Nephron progenitor cell (in vitro differentiated cells): ENCODE measurements at places on chromosomes 3 and 15.

GRCh38 chr15:43881944-43882343 lies 55.1 kb downstream of the WDR76 start:
- DNase-seq, result no peak

GRCh38 chr3:185729337-185730055 lies 95.3 kb downstream of the IGF2BP2 start:
- DNase-seq, result no peak

- no peak for DNase-seq
These were observed 205.5 kb upstream of the MRPL3 start for GRCh38 chr3:131708241-131708640.

- no peak for DNase-seq
These were observed 46.7 kb downstream of the NKIRAS1 start for GRCh38 chr3:23869977-23870662.

DNA sequence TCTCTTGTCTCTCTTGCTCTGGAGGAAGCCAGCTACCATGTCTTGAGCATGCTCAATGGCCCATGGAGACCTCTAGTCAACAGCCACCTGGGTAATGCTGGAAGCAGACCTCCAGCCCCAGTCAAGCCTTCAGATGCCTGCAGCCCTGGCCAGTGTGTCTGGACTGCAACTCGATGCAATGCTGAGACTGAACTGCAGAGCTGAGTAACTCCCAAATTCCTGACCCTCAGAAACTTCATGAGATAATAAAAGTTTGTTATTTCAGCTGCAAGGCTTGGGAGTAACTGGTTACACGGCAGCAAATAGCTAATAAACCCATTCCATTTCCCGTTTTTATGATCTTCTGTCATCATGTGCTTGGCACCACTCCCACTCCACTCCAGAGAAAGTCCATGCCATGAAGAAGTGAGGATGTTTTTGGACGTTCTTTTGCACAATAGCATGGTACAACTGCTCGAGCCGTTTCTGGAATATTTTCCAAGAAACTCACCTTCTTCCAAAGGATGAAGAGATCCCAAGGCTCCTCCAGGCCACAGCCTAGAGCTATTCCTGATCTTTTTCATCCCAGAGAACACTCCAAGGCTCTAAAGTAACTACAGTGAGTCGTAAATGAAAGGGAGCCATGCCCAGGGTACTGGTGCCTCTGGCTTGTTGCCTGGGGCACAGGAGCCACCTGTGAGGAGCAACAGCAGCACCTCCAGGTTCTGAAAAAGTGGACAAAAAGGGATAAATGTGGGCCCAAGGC lies 72.0 kb upstream of the KLF13 start:
- no peak for DNase-seq

DNA sequence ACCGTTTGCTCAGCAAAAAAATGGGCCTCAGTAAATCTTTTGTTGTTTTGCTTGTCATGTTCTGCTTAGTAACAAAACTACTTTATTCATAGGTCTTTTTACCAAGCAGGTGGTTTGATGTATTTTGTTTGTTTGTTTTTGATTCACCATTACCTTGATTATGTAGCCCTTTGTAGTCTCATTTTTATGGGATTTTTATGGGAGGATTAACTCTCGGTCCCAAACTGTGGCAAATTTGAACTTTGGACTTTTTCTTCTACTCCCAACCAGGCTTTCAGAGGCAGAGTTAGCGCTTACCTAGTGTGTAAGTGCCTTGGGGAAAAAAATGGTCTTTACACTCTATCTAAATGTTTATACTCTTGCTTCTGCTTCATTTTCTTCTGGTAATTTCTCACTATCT lies 276.7 kb upstream of the POU1F1 start:
- DNase-seq, result no peak

DNA sequence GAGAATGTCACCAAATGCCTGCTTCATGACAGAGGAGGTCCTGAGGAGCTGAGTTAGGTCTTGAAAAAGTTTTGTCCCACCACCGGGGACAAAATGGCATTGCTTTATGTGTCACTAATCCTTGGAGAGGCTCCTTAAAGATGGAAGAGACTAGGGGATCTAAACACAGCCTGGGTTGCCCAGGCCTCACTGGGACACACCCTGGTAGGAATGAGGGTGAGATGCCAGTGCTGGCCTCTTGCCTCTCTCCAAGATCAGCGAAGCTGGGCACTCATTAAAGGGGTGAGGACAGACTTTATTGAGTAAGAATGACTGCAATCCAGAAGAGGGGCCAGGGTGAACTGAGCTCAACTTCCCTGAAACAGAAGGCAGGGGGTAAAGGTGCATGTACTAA lies 58.5 kb upstream of the KLF13 start:
- no peak for DNase-seq

- DNase-seq, result peak; percentile 85
These were observed at the start of gene LRRN1 for GRCh38 chr3:3799173-3800079. TSS of gene LRRN1 (plus strand) at chr3:3799431. CDS start at chr3:3844642, 45,211 bp downstream.

DNA sequence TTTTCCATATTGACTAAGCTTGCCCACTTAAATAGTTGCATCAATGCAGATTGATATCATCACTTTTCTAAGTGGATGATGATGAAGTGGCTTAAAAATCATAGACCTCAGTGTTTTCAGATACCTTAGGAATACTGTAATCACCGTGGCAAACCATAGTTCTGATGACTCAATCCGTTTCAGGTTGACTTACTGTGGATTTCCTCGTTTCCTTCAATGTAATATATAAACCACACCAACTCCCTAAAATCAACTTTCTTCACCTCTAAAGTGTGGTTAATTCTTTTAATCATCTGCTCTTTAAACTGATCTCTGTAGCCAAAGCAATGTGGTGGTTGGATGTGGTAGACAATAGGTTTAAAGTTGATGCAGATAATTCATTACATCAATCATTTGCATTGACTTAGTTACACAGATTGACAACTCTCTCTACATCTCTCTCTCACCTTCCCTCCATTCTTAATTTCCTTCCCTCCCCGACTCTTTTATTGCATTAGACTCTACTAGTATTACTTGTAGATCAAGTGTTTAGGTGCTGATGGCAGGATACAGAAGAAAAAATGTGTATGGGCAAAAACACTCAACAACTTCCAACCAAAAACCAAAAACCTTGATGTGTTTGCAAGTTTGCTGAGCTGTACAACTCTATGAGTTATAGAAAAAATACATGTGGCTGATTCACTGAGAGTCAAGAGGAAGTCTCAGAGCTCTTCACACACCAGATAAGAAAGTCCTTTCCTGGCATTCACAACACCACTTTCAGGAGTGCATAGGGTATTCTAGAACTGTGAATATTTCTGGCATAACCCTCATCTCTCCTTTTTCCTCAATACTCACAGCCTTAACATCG lies 243.5 kb downstream of the NFKBIZ start:
- DNase-seq, result no peak

GRCh38 chr3:62601238-62602070 lies 228.1 kb upstream of the FEZF2 start:
- no peak for DNase-seq

DNA sequence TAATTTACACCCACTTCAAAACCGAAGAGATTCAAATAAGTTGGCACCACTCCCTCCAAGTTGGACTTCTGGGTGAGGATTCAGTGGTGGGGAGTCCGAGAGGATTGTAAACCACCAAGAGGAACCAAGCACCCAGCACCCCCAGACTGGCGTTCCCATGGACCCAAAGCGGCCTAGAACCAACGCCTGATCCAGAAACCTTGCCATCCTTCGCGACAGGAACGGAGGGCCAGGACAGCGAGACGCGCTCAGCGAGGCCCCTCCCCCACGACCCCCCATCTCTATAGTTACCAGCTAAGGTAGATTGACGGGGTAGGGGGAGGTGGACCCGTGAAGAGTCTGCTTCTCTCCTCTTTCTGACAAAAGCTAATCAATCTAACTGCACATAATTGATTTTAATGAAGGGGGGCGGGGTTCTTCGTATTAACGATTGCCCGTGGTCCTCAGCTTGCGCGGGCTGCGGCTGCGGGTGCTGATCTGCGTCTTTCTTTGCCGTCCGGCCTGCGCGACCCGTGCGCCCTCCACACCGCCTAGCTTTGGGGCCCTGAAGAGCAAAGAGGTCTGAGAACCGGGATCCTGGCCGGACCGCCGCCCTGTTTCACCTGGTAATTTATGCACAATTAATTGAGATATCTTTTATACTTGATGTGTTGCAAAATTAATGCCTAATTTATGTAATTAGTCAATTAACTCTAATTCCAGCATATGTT lies 10.9 kb upstream of the FOXB1 start:
- DNase-seq, result no peak

DNA sequence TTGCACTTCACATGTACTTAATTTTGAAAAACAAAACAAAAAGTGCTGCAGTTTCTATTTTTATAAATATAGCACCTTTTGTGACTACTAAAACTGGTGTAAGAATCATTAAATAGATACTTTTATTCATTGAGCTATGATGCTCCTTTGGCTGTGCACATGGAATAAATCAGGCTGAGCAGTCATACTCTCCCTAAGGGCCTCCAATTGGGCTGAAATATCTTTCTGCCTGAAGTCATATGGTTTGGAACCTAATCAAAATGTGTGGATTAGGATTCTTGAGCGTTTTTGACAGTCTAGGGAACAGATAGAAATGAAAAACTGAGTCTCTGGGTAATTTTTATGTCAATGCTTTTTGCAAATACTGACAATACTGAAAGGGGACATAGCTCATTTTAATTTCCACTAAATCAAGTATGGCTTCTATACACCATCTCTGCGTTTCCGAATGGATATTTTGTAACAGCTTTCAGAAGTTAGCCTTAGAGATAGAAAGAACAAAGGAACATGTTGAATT lies 392.2 kb upstream of the ROBO1 start:
- no peak for DNase-seq

DNA sequence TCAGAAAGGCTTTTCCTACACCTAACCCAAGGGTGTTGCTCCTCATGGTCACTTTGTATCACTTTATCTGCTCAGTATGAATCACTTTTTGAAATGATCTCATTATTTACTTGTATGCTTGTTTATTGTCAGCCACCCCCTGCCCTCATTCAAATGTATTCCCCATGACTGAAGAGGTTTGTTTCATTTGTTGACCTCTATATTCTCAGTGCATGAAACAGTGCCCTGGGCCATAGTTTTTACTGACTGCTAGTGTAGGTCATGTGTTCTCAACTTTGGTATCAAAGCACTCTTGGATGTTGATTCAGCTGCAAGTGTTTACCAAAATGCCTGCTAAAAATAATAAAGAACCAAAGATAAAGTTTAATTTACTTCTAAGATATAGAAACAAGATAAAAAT lies 381.7 kb upstream of the ARPP21 start:
- DNase-seq, result no peak
